ENCODE measurements at places on chromosomes 12 and 14. TPM values are rescaled to one million over a fixed set of nuclear protein-coding genes. Genes with fewer than 3 reads are reported as not detected.

Gene NUDT14
- 16.6 TPM for total RNA-seq

Gene TMCC3
- 0.53 TPM for total RNA-seq

Gene C12orf56
- 0.40 TPM for total RNA-seq

Gene FGFR1OP2
- 45.5 TPM for total RNA-seq

Gene SYNE3
- 10.2 TPM for total RNA-seq

Gene KERA
- total RNA-seq: not detected

Gene SMOC1
- total RNA-seq: 12.9 TPM

Gene KCNH3
- 0.33 TPM for total RNA-seq

Gene BHLHE41
- total RNA-seq: 6.1 TPM

Gene BCL2L14
- not detected for total RNA-seq

Gene B4GALNT1
- total RNA-seq: 14.5 TPM

Gene MMAB
- total RNA-seq: 20.3 TPM

Gene SPATA7
- 13.6 TPM for total RNA-seq

Gene MDP1
- 14.8 TPM for total RNA-seq

Gene CFAP251
- 7.9 TPM for total RNA-seq

Gene SLC7A8
- total RNA-seq: 8.0 TPM

Gene MAP3K9
- total RNA-seq: 0.07 TPM

Gene MGP
- total RNA-seq: 251 TPM

Gene GARIN6
- not detected for total RNA-seq

Gene IFNG-AS1
- total RNA-seq: 0.07 TPM

Gene RAB35
- 32.1 TPM for total RNA-seq

Gene PELI2
- 7.6 TPM for total RNA-seq

Gene CCNB1IP1
- 36.6 TPM for total RNA-seq

Gene TMEM63C
- 0.17 TPM for total RNA-seq

Gene KRT71
- total RNA-seq: not detected

Gene PDE3A
- total RNA-seq: 108 TPM

Gene LMO3
- 0.39 TPM for total RNA-seq

Gene NTS
- 0.39 TPM for total RNA-seq

Gene APOLD1
- 3.5 TPM for total RNA-seq

Gene GLIPR1L1
- not detected for total RNA-seq

Gene B4GALNT3
- total RNA-seq: 0.13 TPM

Gene COL2A1
- total RNA-seq: not detected

Gene TMEM119
- 3.9 TPM for total RNA-seq

Gene SOAT2
- not detected for total RNA-seq

Gene SIX4
- total RNA-seq: 10.9 TPM

Gene GPRC5D
- total RNA-seq: 0.13 TPM

Gene ITGA5
- total RNA-seq: 589 TPM

Gene KRT72
- total RNA-seq: not detected

Gene MBD6
- 15.3 TPM for total RNA-seq

Gene POTEG
- not detected for total RNA-seq

Gene SLC8B1
- 18.4 TPM for total RNA-seq

Gene DLK1
- total RNA-seq: not detected

All from smooth muscle cell of the pulmonary artery (primary cell).